ENCODE measurements at places on chromosomes 16 and 17. TPM values are rescaled to one million over a fixed set of nuclear protein-coding genes. Genes with fewer than 3 reads are reported as not detected.
A peak's percentile ranks its signal among the peaks of the same experiment; 100 is the strongest.

DNA sequence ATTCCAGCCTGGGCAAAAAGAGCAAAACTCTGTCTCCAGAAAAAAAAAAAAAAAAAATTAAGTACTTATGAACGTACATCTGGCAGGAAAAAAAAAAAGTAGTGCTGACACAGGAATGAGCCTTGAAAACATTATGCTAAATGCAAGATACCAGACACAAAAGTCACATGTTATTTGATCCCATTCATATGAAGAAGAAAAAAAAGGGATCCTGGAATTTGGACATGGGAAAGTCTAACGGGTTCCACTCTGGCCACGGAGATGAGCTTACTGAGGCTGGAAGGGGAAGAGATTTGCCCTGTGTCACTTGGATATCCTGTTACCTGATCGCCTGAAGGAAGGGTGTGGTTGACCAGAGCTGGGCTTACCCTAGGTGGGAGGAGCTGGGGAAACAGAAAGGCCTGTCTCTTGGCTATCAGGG, 251.9 kb downstream of the PARN start:
- peak; percentile 76 for DNase-seq

DNA sequence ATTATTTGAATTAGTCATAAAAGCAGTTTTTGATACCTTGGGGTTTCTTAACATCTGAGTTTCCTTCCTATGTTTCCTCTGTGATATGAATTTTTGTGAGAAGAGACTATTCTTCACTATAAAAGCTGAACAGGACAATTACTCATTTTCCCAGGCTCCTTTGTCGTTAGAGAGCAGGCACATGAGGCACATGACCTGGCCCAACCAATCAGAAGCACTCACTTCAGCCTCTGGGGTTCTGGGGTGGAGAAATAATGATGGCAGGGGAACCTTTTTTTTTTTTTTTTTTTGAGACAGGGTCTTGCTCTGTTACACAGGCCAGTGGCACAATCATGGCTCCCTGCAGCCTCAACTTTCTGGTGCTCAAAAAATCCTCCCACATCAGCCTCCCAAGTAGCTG, 145.5 kb upstream of the ASIC2 start:
- DNase-seq, result no peak

DNA sequence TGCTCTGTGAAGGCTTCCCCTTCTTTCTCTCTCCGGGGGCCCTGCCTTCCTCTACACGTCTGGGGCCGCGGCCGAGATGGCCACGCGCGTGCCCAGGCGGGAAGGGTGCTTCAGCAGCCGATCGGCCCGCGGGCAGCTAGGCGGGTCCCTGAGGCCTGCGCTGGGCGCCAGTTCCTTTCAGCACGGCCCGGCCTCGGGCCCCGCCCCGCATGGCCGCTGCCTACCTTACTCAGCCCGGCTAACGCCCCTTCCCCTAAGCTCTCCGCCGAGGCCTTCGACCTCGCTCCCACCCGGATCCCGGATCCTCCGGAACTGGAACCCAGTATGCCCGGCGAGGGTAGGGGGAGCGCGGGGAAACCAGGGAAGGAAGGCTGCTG, 335 bp downstream of the TMEM11 start:
- DNase-seq, result no peak

GRCh38 chr16:1036166-1036565, 36.4 kb upstream of the SSTR5 start:
- peak; percentile 87 for DNase-seq

Gene SCIMP
- 0.72 TPM for total RNA-seq

Measured in umbilical cord (tissue), 2 donors.